GM03348 (cell line): ENCODE measurements at places on chromosomes 5 and 9.

DNA sequence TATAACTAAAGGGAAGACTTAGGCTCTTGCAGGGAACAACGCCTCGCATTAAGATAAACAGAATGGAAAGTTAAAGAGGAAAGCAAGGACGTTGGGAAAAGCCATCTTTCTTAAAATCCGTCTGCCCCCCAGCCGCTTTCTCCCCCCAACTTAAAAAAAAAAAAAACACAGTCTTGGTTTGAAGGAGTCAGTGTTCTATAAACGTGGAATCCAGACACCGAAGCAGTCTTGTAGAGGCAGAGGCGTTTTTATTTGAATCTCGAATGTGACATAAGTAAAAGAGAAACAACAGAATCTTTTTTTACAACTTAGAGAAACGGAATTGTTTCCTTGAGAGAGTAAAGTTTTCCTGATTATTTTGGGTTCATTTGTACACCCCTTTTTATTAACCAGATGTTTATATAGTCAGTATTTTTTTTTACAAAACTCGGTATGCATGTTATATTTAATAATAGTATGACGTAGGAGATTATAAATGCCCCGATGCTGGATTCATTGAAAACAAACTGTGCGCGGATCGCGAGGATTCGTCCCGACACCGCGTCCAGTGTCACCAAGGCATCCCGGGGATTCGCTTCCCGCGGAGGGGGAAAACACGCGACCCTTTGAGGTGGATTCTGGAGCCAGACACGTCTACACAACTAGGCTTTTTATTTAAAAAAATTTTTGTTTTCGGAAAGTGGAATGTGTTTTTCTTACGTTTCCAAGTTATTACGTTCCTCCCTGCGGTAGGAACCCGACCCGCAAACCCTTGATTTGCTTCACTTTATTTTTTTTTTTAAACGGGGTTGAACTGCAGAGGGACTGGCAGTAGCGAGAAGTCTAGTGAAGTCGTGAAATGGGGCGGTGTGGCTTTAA lies 6.7 kb downstream of the PTCH1 start:
- DNase-seq: no peak

- no peak for DNase-seq
Measured at GRCh38 chr5:176579323-176579722, 30.2 kb downstream of the CDHR2 start.

DNA sequence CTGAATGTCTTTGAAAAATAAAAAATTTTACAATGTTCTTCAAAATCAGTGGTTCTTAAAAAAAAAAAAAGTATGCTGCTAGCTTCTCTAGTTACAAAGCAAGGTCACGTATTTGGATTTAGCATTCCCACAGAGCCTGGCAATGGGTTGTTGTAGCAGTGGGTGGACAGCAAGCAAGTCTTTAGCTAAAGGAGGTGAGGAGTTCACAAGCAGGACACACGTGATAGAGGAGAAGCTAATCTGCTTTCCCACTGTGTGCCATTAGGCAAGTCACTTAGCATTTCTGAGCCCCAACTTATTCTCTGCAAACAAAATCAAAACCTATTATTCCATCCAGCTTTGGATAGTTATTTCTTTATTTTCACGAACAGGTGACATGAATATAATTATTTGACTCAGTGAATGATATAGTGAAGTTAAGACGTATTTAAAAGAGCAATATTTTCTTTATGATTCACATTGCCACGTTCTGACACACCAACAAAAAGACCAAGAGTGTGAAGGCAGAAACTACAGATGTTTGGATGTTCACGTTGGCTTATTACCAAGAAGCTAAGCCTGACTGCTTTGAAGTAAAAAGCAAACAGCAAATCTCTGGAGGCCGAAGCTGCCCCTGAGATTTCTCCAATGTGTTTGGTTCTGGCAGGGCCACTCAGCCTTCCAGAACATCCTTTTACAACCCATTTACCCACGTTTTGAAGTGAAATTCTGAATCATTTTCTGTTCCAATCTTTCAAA lies 612.1 kb upstream of the CDH6 start:
- no peak for DNase-seq

GRCh38 chr9:15837079-15837679 lies 284.3 kb downstream of the CCDC171 start:
- peak; percentile 70 for DNase-seq

GRCh38 chr5:31382051-31382878 lies 149.6 kb downstream of the DROSHA start:
- DNase-seq: no peak

DNA sequence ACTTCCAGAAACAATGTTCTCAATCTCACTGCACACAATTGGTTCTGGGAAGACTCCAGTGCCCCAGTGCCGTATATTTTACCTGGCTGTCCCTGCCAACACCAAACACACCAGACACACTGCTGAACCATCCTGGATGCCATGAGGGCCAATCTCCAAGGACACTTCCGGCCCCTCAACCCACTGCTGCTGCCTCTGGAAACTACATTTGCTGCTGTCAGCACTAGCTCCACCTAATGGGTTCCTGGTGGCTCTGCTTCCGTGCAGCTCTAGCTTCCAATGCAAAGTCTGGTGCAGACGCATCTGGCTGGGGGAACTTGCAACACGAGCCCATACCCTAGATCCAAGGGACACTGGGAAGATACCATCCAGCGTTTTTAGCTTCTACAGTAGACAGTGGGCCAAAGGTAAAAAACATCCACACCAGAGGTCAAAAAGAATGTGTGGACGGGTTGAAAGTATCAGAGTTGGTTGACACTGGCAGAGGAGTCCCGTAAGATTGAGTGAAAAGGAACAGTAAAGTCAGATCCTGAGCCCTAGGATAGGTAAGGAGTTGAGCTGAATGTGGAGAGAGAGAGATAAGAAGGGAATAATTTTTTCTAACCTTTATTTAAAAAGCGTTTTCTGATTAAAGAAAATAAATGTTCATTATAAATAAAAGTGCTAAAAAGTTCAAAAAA lies 99.7 kb upstream of the KIF2A start:
- peak; percentile 9 for DNase-seq

DNA sequence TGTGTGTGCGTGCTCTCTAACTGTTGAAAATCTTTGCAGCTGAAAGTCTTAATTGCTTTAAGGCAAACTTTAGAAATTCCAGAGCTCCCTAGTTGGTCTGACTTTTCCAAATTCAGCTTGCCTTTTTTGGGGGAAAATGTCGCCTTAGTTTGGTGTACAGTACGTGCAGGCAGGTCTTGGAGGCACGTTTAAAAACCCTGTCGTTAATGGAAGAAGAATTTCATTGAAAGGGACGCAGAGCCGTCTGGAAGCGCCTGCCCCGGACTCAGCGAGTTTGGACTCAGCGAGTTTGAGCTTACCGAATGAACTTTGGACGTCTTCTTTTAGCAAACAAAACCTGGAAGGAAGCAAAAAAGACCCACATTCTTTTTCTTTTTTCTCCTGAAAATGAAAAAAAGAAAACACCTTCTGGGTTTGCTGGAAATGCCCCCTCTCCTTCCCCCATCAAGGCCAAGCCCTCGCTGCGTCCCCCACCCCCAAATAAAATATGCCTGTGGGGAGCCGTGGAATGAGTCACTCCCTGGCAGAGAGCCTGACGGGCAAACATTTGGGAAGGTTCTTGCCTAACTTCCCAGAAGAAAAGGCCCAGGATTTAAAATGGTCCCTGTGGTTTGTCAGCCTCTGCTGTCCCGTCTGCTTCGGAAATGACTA lies 1.5 kb downstream of the NEK6 start:
- peak; percentile 86 for DNase-seq

DNA sequence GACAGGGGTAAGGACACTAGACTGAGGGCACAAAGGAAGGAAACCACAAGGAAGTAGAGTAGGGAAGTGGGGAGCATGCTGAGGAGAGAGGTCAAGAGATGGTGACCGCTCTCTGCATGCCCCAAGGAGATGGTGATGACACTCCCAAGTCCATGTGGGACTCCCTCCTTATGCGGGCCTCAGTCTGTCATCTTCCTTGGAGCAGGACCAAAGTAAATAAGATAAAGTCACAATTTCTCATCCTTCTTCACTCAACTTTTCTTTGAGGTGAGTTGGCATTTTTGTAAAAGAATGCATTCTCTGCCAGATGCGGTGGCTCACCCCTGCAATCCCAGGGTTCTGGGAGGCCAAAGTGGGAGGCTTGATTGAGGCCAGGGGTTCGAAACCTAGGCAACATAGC lies 256.7 kb downstream of the DOCK8 start:
- DNase-seq: no peak

GRCh38 chr9:130535818-130536521 lies 43.4 kb upstream of the FUBP3 start:
- DNase-seq: peak; percentile 74

- peak; percentile 16 for DNase-seq
Measured at GRCh38 chr9:21096172-21096900, 18.6 kb upstream of the IFNB1 start.

DNA sequence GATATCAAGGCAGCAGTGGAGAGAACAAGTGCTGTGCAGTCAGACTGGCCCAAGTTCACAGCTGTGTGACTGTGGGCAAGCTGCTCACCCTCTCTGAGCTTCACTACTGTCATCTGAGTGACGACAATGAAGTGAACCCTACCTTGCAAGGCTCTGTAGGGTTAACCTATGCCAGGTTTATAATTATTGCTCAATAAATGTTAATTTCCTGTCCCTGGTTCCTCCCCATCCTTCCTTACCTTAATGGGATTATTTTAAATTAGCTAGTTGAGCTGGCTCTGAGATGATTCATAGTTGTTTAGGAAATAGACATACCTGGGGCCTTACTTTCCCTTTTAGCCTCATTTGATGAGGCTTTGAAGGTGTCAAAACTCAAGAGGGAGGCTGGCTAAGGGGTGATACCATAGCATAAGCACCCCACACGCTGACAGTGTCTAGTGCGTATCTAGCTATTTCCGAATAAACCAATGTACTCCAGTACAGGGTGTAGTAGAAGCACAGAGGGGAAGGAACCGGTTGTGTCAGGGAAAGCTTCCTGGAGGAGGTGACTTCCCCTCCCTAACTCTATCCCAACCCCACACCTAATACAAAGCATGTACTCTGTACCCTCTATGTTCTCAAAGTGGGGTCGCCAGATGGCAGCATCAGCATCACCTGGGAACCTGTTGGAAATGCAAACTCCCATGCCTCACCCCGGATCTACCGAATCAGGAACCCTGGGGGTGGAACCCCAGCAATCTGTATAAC lies 63.3 kb upstream of the SLC25A51 start:
- DNase-seq: no peak
